ENCODE measurements at places on chromosomes 1 and 21.

GRCh38 chr1:27551170-27551952, 52.6 kb downstream of the AHDC1 start:
- no peak for DNase-seq

- DNase-seq, result no peak
Measured at GRCh38 chr1:3828391-3828790, 28.6 kb downstream of the CEP104 start.

GRCh38 chr1:162485236-162485635, 12.4 kb upstream of the UHMK1 start:
- DNase-seq, result no peak

- no peak for DNase-seq
Measured at GRCh38 chr1:151843398-151843797, 3.8 kb upstream of the C2CD4D start.

DNA sequence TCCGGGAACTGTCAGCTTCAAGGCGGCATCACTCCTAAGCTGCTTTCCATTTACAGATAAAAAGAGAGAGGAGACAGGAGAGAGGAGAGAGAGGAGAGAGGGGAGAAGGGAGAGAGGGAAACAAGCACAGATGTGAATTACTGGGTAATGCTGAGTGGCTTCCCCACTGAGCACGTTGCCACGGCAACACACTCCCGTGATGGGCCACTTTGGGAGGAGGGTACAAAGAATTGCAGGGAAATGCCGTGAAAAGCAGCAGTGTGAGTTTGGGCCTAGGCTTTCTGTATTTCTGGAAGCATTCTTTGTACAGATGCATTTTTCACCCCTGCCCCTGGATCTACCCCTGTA, 128.0 kb upstream of the IRF2BP2 start:
- no peak for DNase-seq

- DNase-seq, result no peak
Measured at GRCh38 chr1:38609166-38610025, 250.2 kb downstream of the RRAGC start.

DNA sequence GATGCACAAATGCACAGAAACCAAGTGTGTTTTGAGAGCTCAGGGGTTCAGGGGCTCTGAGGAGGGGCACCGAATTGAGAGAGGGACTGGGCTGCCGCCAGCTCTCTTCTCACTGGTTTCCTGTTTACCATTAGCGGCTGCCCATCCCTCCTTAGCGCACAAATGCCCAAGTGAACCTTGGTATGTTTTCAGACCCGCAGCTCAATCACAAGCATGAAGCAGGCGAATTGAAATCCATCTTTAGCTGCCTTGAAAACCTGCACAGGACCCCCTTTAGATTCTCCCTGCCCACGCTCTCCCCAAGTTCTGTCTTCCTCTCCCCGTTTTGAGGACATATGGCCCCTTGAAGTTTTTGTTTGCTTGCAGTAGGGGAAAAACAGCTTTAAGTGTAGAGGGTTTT, 61.1 kb upstream of the ACOT11 start:
- DNase-seq, result no peak

DNA sequence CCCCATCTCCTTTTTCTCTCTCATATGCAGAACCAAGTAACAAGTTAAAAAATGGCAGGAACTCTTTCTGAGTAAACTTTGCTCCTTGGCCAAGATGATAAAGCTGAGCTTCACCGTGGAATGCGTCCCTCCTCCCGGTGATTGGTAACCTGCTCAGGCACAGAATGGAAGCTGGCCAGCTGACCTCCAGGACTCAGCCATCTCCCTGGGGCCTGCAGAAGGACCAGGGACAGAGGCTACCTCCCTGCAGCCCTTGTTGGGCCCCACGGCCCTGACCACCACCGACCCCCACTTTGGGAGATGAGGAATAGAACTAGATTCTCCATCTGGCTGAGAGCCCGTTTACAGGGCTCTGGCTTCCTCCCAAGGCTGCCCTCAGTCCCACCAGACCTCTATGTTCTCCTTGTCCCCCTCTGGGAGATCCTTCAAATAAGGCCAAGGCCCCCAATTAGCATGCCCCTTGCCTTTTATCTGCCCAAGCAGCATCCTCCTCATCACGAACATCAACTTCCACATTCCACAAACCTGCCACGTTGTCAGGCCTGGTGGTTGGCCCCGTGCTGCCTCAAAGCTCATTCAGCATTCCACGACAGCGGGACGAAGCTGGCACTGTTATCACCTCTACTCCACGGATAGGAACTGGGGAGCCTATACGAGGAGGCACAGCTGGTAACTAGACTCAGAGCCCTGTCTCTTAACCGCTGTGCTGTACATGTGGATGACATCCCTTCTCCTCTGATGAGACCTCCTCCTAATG, 74.2 kb downstream of the CD34 start:
- no peak for DNase-seq

GRCh38 chr1:34924759-34925555, 4.5 kb downstream of the DLGAP3 start:
- no peak for DNase-seq

- no peak for DNase-seq
Measured at GRCh38 chr1:56453417-56454078, 125.8 kb downstream of the PLPP3 start.

DNA sequence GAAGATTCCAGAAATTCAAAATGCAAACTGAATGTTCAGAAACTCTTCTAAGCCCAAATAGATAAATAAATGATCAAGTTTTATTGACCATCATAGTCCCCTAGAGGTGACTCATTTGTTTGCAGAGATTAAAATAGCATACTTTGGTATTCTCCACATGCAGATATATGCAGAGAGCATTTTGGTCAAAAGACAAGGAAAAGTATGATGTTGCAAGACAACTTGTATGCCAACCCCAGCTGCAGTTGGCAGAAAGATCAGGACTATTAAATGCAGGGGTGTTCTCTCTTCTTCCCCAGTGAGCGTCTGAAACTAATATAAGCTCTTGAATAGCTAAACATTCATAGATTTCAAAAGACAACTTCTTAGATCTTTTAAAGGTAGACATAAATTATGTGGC, 404.9 kb downstream of the LTN1 start:
- DNase-seq, result no peak

Measured in activated gamma-delta T cell treated with anti-CD3 and anti-CD28 coated beads, Interleukin-2, amount 50 U/mL, for 16 hours (primary cell).